ENCODE measurements at places on chromosomes 2 and 18.

DNA sequence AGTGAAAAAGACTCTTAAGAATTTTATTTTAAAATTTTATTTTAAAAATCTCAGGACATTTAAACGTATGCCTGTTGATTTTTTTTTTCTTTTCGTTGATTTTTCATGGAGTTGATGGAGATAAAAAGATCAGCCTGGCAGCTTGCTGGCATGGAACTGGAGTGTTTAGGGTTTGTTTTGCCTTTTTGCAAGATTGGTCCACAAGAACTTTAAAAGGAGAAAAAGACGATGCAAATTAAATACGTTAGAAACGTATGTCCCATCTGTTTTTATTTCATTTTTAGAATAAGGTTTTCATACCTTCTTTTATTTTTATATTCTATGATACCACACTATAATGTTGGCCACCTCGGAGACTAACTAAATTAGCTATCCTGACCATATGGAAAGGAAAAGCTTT is 254.9 kb downstream of the ARHGAP15 start:
- DNase-seq: no peak

DNA sequence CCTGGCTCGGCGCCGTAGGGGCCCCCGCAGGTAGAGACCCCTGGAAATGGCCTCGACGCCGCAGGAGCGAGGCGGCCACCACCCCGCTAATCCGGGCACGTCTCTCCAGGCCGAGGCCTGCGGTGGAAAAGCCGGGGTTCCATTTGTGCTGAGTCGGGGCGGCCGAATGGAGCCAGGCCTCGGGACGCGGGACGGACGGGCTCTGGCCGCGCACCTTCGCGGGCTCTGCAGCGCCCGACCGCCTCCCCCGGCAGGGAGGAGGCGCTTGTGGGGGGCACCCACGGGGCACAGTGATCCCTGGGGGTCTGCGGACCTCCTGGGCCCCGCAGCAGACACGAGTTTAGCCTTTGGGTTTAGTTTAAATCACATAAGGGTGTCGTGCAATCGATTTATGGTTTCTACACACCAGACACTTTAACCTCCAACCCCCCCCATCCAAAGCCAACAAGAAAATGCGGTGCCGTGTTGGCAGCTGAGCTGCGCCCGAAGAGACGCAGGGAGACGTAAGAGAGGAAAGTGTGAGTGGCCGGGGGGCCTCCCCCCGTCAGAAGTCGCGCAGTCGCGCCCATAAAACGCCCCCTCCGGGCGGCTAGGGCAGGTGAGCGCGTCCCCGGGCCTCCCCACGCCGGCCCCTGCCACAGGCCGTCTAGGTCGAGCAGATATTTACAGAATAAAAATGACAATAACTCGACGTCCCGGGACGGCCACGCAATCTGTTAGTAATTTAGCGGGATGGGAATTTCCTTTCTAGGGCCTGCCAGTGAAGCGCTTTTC is 1.0 kb upstream of the NFATC1 start:
- DNase-seq: no peak

GRCh38 chr2:9124231-9124741 is 82.3 kb upstream of the ASAP2 start:
- no peak for DNase-seq

DNA sequence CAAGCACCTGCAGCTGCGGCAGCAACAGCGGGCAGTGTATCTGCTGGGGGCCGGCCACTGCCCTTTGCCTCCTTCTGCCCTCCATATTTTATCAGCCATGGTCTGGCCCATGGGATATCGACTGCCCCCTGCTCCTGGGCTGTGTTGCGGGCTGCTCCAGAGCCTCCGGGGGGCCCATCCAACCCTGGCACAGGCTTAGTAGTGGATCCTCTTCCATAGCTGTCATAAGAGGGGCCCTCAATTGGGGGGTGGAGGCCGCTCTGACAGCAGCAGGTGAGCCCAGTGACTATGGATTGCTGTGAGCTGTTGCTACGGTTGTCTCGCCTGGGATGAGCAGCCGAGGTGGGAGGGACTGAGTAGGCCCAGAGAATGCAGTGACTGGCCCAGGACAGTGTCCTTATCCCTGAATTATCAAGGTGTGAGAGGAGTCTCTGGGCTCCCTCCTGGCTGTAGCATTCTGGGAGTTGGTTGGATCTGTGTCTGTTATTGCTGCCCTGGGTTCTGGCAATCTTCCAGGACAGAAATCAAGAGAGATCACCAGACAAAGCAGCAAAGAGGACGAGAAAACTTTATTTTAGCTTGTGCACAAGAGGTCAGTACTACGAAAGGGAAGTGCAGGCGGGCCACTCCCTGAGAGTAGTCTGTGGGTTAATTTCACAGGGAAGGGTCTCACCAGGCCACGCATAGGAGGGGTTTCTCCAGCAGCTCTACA is 145.1 kb downstream of the ASB1 start:
- no peak for DNase-seq

DNA sequence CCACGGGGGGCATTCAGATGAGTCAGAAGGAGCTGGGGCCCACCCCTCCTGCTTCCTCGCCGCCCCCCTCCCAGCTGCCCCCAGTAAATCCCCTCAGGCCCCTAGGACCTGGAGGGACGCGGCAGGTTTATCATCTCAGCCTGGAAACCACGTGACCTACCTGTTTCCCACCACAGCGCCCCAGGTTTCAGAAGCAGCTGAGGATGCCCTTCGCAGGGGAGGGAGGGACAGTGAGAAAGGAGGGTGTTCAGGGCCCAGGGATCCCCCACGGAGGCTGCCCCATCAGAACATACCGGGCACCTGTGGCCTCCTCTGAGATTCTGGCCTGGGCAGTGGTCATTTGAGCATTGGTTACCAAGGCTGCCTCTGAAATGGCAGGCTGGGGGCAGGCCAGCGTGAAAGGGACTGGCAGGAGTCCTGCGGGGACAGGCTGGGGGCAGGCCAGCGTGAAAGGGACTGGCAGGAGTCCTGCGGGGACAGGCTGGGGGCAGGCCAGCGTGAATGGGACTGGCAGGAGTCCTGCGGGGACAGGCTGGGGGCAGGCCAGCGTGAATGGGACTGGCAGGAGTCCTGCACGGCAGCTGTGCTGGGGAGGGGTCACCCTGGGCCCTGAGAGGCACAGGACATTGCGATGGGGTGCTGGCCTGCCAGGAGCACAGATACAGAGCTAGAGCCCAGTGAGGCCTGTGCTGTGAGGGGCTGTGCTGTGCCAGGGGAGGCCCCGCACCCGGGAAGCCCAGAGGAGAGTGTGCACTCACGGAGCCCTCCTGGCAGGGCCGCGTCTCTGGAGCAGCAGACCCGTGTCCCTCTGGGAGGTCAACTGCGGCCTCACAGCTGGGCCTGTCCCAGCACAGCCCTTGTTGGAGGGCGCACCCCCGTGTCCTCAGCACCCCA is 1.6 kb downstream of the NEU4 start:
- no peak for DNase-seq

GRCh38 chr2:43340945-43341356 is 114.5 kb upstream of the ZFP36L2 start:
- no peak for DNase-seq

DNA sequence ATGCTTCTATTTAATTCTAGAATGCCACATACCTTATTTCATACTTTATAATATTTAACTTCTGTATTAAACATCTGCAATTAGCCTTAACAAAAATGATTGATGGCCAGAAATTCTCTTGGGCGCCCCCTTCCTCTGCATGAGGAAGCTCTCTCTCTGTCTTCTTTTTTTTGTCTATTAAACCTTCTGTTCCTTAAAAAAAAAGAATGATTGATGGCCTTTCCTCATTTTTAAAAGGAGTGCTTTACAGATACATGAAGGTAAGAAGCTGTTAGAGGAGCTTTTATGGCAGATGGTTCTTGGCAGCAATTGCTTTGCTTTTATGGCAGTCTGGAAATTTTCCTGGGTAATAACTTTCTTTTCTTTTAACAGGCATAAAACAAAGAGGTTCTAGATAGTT is 526.9 kb downstream of the SLC4A3 start:
- no peak for DNase-seq

GRCh38 chr2:162075689-162076132 is 1.7 kb upstream of the DPP4 start:
- no peak for DNase-seq

DNA sequence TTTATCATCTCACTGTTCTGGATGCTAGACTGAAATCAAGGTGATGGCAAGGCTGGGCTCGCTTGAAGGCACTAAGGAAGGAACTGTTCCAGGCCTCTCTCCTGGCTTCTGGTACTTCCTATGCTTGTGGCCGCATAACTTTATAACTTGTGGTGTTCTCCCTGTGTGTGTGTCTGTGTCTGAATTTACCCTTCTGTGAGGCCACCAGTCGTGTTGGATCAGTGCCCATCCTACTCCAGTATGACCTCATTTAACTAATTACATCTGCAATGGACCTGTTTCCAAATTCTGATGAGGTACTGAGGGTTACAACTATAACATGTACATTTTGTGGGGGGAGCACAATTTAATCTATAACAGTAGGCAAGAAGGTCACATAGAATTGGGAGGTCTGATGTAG is 41.6 kb downstream of the LYPD6B start:
- no peak for DNase-seq

GRCh38 chr18:5297597-5297996 is 2.1 kb upstream of the ZBTB14 start:
- DNase-seq: no peak

DNA sequence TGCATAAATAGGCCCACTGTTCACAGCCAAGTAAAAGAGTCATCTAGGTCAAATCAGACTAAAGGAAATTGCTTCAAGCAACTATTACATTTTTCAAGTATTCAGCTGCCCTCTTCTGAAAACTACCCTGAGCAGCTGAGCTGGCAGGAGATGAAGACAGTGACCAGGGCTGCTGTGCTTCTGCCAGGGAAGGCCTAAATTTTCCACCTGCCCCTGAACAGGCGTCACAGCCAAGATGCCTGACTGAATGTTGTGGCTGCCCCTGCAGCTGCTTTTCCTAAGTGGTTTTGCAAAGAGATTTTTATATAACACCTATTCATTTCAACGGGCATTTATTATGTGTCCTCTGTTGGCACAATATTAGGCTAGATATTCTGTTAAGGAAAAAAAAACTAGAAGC is 96.7 kb upstream of the RPE start:
- DNase-seq: no peak

DNA sequence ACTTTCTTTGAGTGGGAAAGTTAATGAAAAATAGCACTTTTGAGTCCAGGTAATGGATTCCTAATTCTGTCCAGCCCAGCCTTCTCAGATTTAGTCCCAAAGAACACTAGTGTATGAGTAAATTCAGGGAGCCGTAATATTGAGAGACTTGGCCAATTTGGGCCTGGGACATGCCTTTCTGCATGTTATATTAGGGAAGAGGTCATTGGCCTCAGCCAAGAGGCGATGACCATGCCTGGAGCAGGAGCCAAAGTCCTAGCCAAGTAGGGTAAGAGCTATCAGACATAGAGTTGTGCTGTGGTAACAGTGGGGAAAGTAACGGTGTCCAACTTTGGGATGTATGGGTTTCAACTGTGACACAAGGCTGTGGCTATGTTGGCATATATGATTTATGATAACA is 336.5 kb upstream of the ZNF804A start:
- DNase-seq: no peak

DNA sequence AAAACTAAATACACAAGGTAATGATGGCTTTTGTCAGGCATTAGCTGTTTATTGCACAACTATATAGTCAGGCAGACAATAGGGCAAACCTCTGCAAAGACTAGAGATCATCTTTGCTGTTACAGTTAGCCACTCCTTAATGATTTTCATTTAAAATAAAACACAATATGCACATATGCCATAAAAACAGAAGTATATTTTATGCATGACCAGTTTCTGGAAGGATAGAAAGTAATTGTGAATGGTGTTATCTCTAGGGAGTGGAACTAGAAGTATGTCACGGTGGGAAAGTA is 102.0 kb downstream of the CHN1 start:
- DNase-seq: no peak

- DNase-seq: peak; percentile 72
These were observed 20.1 kb upstream of the TTC39C start for GRCh38 chr18:23994361-23994902.

DNA sequence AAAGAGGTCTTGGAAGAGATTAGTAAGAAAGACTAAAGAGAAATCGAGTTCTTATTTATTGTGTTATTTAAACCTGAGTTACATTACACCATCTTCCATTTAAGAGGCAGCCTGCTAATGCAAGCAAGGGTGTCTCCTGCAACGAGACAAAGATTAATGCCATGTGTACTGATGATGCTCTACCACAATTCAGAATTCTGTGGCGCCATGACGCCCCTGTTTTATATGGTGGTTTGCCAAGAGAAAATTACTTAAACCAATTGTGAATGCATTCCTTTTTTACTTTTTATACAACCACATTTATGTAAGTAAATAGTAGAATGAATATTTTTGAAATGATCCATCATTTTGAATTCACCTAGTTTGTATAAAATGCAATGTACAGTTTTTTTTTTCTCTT is 356.1 kb upstream of the ZEB2 start:
- no peak for DNase-seq

DNA sequence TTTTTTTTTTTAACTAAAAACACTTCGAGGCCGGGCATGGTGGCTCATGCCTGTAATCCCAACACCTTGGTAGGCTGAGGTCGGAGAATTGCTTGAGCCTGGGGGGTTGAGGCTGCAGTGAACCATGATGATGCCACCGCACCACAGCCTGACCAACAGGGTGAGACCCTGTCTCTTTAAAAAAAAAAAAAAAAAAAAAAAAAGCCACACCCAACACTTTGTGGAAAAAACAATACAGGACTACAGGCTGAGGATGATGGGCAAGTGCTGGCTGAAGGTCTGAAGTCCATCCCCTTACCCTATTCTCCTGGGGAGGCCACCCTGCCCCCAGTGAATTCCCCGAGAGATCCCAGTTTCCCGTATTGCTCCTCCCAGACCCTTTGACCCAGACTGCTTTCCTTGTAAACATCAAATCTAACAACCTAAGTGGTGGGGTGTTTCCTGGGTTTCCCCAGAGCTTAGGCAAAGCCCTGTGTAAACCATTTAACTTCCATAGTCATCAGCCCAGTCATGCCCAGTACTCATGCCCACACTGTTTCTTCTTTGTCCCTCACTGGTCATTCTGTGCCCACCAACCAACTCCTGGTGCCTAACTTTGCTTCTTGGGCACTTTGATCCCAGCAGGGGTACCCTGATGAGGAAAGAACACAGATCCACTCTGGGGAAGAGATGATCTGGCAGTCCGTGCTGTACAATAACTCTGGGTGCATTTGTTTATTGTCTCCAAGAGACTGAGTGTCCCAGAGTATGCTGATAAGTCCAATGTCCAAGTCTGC is 5.8 kb upstream of the TMEM37 start:
- DNase-seq: no peak

GRCh38 chr2:42593282-42593681 is 24.9 kb downstream of the MTA3 start:
- no peak for DNase-seq

DNA sequence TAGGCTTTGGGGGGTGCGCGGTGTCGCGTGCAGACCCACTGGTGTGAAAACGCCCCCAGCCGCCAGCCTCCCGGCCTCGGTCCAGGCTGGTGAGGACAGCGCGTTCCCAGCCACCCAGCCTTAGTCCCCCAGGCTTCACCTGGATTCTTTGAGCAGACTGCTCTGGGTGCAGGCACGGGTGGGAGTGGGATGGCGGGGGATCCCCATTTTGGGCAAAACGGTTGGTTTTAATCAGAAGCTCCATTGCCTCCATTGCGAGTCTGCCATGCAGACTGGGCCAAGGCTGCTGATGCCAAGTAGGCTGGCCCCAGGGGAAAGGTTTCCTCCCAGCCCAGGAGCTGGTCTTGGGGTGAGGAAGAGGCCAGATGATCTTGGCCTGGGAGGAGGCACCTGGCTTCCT is 445 bp downstream of the MLPH start:
- DNase-seq: no peak

- no peak for DNase-seq
These were observed 248.6 kb downstream of the LOXHD1 start for GRCh38 chr18:46408334-46408987.
